ENCODE measurements at places on chromosomes 11 and 22. TPM values are rescaled to one million over a fixed set of nuclear protein-coding genes. Genes with fewer than 3 reads are reported as not detected.
A peak's percentile ranks its signal among the peaks of the same experiment; 100 is the strongest.

DNA sequence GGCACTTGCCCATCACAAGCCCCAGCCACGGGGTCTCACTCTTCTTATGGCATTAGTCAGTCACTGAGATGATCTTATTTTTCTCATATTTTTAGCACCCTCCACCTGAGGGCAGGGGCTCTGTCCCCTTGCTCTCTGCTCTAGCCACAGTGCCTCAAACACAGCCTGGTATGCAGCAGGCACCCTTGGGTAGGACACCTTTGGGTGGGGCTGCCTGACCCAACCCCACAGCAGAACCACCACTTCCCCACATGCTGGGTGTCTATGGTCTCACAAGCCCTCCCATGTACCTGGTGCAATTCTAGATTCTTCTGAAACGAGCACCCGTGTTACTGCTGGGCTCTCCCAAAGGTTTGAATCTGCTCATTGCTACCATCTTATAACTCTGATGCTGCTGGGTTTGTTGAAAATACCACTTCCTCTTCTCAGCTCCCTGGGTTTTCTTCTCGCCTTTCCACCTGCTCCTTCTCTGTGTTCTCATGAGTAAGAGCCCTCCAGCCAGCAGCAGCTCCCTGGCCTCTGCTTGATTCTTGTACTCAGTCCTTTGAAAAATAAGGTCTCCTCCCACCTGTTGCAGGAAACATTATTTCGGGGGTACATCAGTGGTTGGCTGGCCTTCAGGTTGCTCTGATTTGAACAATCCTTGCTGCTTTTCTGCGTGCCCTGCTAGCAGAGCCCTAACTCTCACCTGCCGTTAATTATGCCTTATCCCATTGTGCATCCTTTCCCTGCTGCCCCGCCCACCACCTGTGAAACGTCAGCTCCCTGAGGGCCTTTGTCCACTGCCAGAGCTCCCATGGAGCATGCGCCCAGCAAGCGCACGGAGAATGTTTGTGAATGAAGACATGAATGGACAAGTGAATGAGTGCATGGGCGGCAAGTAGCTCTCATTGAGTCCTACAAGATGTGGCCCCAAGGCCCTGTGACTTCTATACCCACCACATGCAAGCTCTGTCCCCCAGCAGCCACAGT is 1181.6 kb downstream of the TBC1D22A start:
- no peaks in the 10 kb centered on the region for H3K4me1 ChIP-seq
- H3K36me3 ChIP-seq = no peaks in the 10 kb centered on the region
- no peak for DNase-seq
- no peak overlapping the region for H3K4me3 ChIP-seq
- H3K27ac ChIP-seq = no peak overlapping the region

DNA sequence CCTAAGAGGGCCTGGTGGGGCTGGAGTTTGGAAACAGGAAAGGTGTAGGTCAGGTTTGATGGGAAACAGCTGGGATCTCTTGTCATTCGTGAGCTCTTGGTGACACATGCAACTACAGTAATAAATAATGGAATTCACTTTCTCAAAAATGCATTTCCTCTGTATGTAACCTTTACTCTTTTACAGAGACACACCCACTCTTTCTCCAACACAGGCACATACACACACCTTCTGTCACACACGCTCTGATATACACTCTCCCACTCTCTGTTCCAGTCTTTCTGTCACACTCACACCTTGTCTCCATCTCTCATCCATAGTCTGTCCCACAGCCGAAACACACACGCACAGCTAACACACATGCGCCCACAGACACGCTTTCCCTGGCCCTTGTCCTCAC is 6.6 kb upstream of the C22orf42 start:
- no peaks in the 10 kb centered on the region for H3K4me1 ChIP-seq
- H3K4me3 ChIP-seq = no peak overlapping the region
- H3K27me3 ChIP-seq = peaks cover 13% of the 10 kb centered on the region
- H3K36me3 ChIP-seq = no peaks in the 10 kb centered on the region
- no peak for DNase-seq

CREB3L1 gene
- 0.79 TPM for total RNA-seq

DNA sequence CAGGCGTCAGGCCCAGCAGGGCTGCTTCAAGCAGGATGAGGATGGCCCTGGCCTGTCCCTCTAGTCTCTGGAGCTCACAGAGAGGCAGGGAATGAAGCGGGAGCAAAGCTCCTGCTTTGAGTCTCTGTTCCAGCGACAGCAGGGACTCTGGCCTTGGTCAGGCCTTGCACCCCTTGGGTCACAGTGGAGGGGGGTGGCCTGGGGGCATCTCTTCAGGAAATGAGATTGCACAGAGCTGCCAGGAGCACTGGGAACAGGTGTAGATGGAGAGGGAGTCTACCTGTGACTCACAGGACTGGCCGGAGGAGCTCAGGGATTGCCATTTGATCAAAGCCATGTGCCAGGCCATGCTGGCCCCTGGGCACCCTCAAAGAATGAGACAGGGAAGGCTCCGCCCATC is 1.6 kb downstream of the ANO1 start:
- H3K27ac ChIP-seq = peak overlapping the region; percentile 20
- DNase-seq = no peak
- peak overlapping the region; percentile 49 for H3K4me3 ChIP-seq
- H3K27me3 ChIP-seq = peaks cover 37% of the 10 kb centered on the region
- peaks cover 45% of the 10 kb centered on the region for H3K4me1 ChIP-seq

GRCh38 chr11:2348986-2349385 is 28.1 kb upstream of the CD81 start:
- no peak overlapping the region for H3K27ac ChIP-seq
- H3K4me3 ChIP-seq = no peak overlapping the region
- no peaks in the 10 kb centered on the region for H3K36me3 ChIP-seq
- no peaks in the 10 kb centered on the region for H3K4me1 ChIP-seq
- DNase-seq = no peak

PTGDR2 gene
- total RNA-seq = 0.19 TPM

DNA sequence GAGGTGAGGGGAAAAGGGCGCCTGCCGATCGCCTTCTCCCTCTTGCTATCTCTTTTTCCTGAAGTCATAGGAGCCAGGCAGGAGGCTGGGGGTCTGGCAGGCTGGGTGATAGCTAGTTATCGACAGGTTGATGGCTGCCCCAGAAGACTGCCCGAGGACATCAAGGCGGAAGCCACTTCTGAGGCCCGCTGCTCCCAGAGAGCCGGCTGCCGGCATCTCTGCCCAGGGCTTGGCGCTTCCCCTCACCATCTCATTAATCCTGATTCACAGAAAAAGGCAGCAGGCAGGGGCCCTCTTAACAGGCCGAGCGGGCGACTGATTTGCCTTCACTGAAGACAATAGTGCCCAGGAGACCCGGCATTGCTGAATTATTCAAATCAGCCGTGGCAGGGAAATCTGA is 124.2 kb downstream of the MIAT start:
- H3K4me1 ChIP-seq = peaks cover 5% of the 10 kb centered on the region
- H3K4me3 ChIP-seq = no peak overlapping the region
- peaks cover 57% of the 10 kb centered on the region for H3K36me3 ChIP-seq
- no peaks in the 10 kb centered on the region for H3K27me3 ChIP-seq

- H3K36me3 ChIP-seq = no peaks in the 10 kb centered on the region
- H3K4me1 ChIP-seq = no peaks in the 10 kb centered on the region
- H3K27me3 ChIP-seq = peaks cover 9% of the 10 kb centered on the region
- H3K27ac ChIP-seq = no peak overlapping the region
Observed at GRCh38 chr11:134664447-134665187, 252.6 kb upstream of the B3GAT1 start.

DNA sequence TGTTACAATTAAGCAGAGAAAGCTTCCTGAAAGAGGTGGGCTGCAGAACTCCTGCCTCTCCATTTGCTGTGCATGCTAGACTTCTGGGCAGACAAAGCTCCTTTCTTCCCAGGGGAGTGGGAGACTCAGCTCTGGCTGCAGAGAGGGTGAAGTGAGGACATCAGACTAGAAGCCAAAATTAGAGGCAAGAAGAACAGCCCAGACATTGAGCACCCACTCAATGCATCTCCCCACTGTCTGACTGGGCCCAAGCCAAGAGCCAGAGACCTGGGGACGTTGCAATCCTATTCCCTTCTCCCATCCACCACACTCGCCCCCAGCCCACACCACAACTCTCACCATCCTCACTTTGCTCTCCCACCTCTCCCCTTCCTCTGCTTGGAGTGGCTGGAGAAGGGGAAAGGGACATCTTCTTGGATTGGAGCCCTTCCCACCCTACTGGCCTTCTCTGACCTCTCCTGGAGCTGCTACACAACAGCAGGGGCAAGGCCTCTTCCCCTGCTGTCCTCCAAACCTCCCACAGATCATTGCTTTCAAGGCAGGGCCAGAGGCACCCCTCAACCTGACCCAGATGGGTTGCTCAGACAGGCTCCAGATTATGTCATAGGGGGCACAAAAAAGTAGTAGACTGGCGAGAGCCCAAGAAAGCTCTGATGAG is 477.7 kb upstream of the CADM1 start:
- no peaks in the 10 kb centered on the region for H3K27me3 ChIP-seq
- H3K27ac ChIP-seq = no peak overlapping the region
- peaks cover 10% of the 10 kb centered on the region for H3K4me1 ChIP-seq

MYO7A gene
- total RNA-seq = 2.1 TPM

WBP2NL gene
- total RNA-seq = 9.5 TPM

DNA sequence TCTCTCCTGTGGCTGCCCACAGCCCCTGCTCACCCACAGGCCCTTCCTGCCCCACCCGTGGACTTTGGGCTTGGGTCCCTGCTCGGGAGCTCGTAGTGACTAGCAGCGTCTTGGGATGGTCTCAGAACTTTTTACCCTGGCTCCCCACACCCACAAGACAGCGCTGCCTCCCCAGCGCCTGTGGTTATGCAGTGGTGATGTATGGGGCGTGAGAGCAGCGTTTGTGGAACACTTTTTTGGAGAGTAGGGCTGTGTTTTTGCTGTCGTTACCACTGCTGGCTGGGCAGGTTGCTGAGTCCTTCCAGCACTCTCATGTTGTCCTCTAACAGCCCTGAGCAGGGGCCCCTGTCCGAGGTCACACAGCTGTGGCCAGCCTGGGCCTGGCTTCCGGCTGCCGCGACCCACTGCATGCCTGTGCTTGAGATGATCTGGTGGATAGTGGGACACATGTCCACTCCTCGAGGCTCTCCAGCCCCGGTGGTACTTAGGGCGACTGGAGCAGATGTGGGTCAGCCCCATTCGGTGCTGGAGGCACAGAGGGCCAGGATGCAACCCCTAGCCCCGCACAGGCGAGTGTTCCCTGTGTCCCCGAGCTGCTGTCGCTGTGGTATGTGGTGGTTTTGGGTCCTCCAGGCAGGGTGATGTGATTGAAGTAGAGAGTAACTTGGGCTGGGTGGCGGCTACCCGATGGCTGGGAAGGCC is 7.1 kb upstream of the GRAMD4 start:
- H3K27ac ChIP-seq = peak overlapping the region; percentile 35
- no peak overlapping the region for H3K4me3 ChIP-seq
- H3K4me1 ChIP-seq = peaks cover 52% of the 10 kb centered on the region
- no peaks in the 10 kb centered on the region for H3K27me3 ChIP-seq
- no peak for DNase-seq

GRCh38 chr11:133361689-133361994 is 170.7 kb downstream of the OPCML start:
- H3K27me3 ChIP-seq = peaks cover 4% of the 10 kb centered on the region
- H3K36me3 ChIP-seq = no peaks in the 10 kb centered on the region
- H3K27ac ChIP-seq = no peak overlapping the region
- no peak for DNase-seq

GRCh38 chr11:61012737-61013215 is 41.3 kb downstream of the CD6 start:
- H3K27me3 ChIP-seq = peaks cover 6% of the 10 kb centered on the region
- no peak overlapping the region for H3K4me3 ChIP-seq
- H3K4me1 ChIP-seq = peaks cover 7% of the 10 kb centered on the region
- no peaks in the 10 kb centered on the region for H3K36me3 ChIP-seq

LIF gene
- 7.3 TPM for total RNA-seq

B3GAT3 gene
- 29.9 TPM for total RNA-seq

GRCh38 chr22:42785706-42786499 is 65.2 kb upstream of the A4GALT start:
- no peak overlapping the region for H3K4me3 ChIP-seq
- H3K27ac ChIP-seq = no peak overlapping the region
- H3K4me1 ChIP-seq = peaks cover 2% of the 10 kb centered on the region
- no peaks in the 10 kb centered on the region for H3K27me3 ChIP-seq
- no peaks in the 10 kb centered on the region for H3K36me3 ChIP-seq

DNA sequence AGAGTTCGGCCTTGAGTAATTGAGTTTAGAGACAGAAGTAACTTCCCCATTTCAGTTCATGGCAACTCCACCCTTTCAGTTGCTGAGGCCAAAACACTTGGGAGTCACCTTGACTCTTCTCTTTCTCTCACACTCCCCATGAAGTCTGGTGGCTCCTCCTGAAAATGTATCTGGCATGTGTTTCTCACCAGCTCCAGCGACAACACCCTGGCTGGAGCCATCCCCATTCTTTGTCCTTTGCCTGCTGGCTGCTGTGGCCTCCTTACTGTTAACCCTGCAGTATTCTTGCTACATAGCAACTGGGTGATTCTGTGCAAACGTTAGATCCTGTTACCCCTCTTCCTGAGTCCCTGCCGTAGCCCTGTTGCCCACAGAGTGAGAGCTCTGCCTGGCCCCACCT is 23.8 kb downstream of the SLC6A5 start:
- no peaks in the 10 kb centered on the region for H3K4me1 ChIP-seq
- no peak overlapping the region for H3K27ac ChIP-seq
- no peak for DNase-seq

All from suprapubic skin (tissue), 4 donors.